Gastroesophageal sphincter (tissue), 4 donors: ENCODE measurements at places on chromosomes 7 and 10. TPM values are rescaled to one million over a fixed set of nuclear protein-coding genes. Genes with fewer than 3 reads are reported as not detected.
A peak's percentile ranks its signal among the peaks of the same experiment; 100 is the strongest.

- ATAC-seq, result no peak
Measured at GRCh38 chr7:156620291-156620675, 20.3 kb upstream of the RNF32 start.

- peak; percentile 87 for ATAC-seq
Measured at GRCh38 chr7:44309271-44310091, 15.9 kb downstream of the CAMK2B start.

LRGUK gene
- total RNA-seq, result 0.31 TPM

DNA sequence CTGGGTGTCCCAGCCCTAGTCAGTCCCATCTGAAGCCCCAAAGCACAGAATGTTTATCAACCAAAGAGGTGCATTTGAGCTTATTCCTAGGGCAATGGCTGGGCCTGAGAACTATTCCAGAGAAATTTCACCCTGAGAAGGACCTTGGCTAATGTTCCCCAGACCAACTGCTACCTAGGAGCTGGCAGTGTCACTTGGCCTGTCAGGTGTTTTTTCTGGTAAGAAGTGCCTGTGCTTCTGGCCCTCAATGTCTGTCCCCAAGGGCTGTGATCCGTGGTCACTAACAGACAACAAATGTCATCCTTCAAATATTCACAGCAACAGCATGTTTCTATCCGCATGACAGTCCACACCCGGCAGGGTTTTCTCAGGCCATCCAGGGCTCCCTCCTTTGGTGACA is 209.3 kb upstream of the FRMD4A start:
- no peak for ATAC-seq

GNGT1 gene
- total RNA-seq, result not detected
